CD8-positive, alpha-beta memory T cell (primary cell): ENCODE measurements at places on chromosomes 16 and 17. TPM values are rescaled to one million over a fixed set of nuclear protein-coding genes. Genes with fewer than 3 reads are reported as not detected.
A peak's percentile ranks its signal among the peaks of the same experiment; 100 is the strongest.

GRCh38 chr17:29007860-29008455 lies 2.1 kb upstream of the SEZ6 start:
- DNase-seq, result no peak

GRCh38 chr17:69064476-69064875 lies 3.7 kb upstream of the ABCA9 start:
- no peak for DNase-seq

DNA sequence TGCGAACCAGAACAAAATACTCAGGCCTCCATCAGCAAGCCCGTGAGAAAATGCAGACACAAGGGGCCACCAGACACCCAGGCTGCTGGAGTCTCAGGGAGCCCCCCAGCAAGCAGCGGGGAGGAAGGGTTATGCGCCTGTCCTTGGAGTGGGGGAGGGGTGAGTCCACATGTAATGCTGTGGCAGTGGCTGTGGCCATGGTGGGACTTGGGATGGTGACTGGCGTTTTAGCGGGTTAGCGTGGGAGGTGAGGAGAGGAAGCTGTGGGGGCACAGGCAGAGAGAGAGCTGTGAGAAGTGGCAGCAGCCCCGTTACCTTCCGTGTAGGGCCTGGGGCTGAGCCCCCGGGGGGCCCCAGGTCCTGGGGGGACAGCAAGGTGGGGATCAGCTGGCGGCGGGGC lies 58.3 kb downstream of the SRCIN1 start:
- no peak for DNase-seq

DNA sequence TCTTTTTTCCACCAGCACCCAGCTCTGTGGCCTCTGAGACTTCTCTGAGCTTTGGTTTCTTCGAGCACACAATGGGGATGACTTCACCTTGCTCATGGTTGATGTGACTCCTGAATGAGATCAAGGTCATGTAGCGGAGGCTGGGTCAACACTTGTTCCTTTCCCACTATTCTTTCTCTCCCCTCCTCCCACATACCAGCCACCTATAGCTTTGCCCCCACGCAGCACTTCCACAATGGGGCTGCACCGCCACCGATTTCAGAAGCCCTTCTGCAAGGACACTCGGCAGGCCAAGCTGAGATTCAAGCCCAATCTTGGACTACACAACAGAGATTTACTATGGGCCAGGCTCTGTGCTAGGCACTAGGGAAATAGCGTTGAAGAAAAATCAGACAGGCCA lies 14.4 kb downstream of the TRIM25 start:
- DNase-seq, result no peak

DNA sequence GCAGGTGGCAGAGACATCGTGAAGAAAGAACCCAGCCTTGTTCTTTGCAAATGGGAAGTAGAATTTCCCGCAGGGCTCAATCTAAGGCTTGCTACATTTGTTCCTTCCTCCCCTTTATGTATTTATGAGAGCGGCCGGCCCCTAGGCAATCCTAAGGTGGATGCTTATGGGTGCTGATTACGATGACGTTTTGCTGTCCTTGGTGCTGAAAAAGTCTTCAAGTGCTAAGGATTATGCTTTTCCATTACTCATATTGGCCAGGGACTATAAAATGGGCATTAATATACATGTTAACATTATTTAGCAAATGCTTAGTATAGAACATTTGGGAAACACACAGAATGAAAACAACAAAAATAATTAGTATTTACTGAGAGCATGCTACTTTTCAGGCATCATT lies 313.3 kb upstream of the XYLT1 start:
- DNase-seq, result no peak

GRCh38 chr16:71343078-71343477 lies 15.4 kb upstream of the CALB2 start:
- no peak for DNase-seq

GRCh38 chr17:16438173-16438556 lies 22.8 kb downstream of the TRPV2 start:
- DNase-seq, result no peak

DNA sequence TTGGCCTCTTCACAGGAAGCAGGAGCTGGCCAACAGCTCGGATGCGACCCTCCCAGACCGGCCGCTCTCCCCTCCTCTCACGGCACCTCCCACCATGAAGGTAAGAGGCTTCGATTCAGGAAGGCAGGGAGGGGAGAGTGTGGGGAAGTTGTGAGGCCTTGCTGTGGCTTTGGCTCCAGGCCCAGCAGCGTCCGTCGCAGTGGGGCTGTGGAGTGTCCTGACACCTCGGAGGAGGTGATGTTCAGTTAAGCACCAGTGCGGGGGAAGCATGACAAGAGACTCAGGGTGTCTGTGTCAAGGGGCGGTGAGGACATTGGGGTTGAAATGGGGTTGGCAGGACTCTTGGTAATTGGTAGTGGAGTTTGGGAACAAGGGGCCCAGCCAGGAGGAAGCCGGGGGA lies 109.0 kb downstream of the RAP1GAP2 start:
- no peak for DNase-seq

GRCh38 chr17:45441526-45442310 lies 9.0 kb upstream of the ARHGAP27 start:
- DNase-seq, result no peak

DNA sequence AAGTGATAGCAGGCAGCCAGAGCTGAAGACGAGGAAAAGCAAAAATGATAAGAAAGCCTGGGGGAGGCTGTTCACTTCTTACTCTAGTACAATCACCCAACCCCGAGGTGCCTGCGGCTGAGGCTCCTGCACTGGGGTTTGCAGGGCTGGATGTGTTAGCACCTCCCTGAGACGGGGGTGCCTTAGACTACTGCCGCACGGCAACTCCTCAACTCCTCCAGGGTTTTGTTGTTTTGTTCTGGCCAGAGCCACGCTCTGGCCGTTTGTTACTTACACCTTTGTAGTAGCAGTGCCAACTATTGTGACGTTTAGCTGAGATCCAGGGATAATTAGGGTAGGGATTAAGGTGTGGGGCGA lies 51.5 kb downstream of the LDHD start:
- DNase-seq, result peak; percentile 56

DNA sequence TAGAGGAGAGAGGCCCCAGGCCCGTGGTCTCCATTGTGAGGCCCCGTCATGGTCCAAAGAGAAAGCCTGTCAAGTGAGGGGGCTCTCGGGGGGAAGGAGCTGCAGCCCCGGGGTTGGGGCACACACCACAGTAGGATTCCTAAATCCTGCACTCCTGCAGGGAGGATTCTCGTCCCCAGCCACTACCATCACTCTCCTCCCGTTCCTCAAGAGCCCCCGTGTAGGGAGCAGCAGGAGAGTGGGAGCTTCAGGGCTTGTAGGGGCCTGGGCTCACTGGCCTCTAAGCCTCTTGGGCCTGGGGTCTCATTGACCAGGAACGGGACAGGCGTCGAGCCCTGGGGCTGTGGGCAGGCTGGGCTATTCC lies 821 bp downstream of the C16orf86 start:
- no peak for DNase-seq

DNA sequence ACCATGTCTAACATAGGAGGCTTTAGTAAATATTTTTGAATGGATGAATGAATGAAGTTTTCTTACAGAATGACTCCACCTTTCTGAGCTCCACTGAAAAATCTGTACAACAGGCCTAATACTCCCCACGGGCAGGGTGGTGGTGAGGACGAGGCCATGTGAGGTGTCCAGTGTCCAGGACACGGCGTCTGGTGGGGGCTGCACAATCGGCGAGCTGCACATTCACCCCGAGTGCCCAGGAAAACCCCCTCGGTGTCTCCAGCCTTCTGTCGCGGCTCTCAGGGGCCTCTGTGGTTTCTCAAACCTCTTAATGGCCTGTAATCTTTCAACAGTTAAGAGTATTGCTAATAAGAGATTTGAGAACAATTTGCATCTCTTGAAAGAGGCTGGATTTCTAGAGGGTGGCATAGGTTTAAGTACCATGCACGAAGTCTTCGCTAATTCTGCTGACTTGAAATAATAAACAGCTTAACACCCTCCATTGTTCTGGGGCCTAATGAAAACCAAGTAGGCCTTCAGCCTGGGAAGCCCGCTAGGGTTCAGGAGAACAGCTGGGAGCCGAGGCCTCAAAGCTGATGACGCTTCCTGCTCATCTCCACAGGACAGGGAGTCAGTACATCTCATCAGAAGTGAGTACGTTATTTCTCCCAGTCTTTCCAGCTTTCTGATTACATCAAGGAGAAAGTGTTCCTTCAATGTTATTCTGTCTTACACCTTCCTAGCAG lies 304.6 kb upstream of the FOXF1 start:
- no peak for DNase-seq

- DNase-seq, result no peak
Measured at GRCh38 chr17:35709874-35710273, 21.6 kb upstream of the RASL10B start.

- DNase-seq, result no peak
Measured at GRCh38 chr16:28915181-28915580, 9.9 kb downstream of the RABEP2 start.

DNA sequence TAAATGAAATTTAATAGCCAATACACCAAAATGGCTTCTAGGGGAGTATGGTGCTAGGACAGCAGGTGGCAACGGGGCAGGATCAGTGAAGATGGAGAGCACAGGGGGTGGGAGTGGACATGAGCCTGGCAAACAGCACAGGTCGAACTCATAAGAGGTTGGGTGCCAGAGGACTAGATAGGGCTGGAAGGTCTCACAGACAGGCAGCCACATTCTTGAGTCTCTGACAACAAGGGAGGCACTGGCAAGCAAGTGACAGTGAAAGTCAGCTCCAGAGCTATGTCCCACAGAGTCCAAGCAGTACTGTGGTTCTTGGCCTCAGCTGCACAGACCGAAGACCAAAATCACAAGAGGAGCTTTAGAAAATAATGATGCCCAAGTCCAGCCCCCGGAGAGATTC lies 61.2 kb downstream of the USP31 start:
- DNase-seq, result no peak

GRCh38 chr16:400061-400591 lies 1.6 kb upstream of the DECR2 start:
- no peak for DNase-seq

FOXF1 gene
- not detected for total RNA-seq

NOTUM gene
- 0.33 TPM for total RNA-seq

DHRS7C gene
- not detected for total RNA-seq

GJC1 gene
- 10.2 TPM for total RNA-seq

TBC1D3H gene
- total RNA-seq, result not detected
